ENCODE measurements at places on chromosomes 16 and 17. TPM values are rescaled to one million over a fixed set of nuclear protein-coding genes. Genes with fewer than 3 reads are reported as not detected.

The TP53TG3B gene
- total RNA-seq: not detected

The ERN1 gene
- total RNA-seq: 13.9 TPM

The SLC26A11 gene
- 8.2 TPM for total RNA-seq

The KLHDC4 gene
- 18.5 TPM for total RNA-seq

DNA sequence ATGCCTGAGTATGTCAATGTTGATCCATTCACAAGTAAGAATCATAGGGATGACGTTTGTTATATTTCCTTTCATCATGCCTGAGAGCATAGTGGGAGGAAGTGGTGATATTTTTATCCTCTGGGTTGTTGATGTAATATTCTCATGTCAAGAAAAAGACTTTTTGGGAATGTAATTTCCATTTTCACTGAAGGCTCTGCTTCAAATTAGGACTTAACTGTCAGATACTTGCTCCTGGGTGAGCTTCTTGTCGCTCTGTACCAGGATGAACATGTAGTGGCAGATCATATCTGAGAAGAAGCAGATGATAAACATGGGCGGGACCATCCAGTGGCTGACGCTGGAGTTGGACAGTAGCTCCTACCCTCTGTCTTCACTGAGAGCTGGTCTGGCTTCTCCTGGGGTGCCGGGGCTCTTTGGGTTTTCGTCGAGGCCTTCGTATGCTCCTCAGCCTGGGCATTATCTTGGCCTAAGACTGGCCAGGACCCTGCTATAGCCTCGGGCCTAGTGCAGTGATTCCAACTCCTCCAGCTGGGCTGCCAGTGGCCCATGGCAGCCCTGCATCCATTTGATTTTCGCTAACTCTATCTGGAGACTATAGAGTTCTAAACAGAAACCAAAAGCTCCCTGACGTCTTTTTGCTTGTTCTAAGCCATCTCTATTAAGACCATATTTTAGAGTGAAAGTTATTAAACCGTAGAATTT, 19.7 kb downstream of the CYB5B start:
- H3K4me3 ChIP-seq: peak overlapping the region; percentile 43
- no peaks in the 10 kb centered on the region for H3K27me3 ChIP-seq
- H3K4me1 ChIP-seq: peaks cover 5% of the 10 kb centered on the region
- no peak for DNase-seq

GRCh38 chr17:30995347-30995746, 24.5 kb downstream of the RNF135 start:
- no peaks in the 10 kb centered on the region for H3K4me1 ChIP-seq
- H3K4me3 ChIP-seq: no peak overlapping the region
- H3K27me3 ChIP-seq: no peaks in the 10 kb centered on the region
- H3K36me3 ChIP-seq: peaks cover 8% of the 10 kb centered on the region

DNA sequence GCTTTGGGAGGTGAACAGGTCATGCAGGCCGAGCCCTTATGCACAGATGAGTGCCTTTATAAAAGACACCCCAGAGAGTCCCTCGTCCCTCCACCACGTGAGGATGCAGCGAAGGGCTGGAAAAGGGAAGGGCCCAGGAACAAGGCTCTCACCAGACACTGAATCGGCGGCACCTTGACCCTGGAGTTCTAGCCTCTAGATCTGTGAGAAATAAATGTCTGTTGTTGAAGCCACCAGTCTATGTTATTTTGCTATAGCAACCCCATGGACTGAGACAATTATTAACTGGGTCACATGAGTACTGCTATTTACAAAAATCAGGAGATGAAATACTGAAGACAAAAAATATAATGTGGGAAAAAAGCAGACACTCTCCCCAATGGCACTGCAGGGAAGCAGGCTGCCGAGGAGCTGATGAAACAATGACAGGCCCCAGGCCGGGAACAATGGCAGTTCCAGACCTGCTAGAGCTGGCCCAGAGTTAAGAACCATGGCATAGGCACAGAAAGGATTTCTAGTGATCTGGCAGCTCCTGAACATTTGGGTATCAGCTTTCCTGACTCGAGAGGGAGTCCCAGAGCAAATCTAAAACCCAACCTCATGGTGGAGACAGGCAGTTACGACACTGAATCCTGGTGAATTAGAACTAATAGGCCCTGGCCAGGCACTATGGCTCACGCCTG, 17.8 kb upstream of the GGA2 start:
- no peaks in the 10 kb centered on the region for H3K27me3 ChIP-seq
- H3K4me3 ChIP-seq: no peak overlapping the region
- no peak for DNase-seq

DNA sequence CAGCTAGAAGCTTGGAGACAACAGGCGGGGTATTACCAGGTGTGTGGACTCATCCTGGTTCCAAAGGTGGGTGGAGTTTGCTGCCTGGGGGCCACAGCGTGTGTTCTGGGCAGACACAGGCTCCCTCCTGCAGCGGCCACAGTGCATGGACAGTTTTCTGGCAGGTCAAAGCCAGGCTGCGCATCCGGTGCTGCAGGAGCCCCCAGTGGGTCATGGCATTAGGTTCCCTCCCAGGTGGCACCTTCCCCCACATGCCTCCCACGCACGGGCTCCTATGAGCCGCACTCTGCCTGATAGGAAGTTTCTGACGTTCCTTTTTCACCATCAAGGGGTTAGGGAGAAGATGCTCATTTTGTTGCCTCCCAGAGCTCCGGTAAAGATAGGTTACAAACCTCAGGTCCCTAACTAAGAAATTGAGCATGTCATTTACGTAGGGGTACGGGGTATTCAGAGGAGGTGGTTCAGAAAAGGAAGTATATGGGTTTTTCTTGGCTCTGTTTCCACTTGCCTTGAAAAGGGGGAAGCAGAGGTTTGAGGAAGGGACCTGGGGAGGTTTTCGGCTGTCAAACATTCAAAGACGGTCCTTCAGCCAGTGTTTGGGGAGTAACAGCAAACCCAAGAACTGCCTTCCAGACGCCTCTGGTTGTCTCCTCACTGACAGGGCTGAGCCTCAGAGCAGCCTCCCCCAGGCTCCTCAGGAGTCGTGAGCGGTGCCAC, 32.7 kb upstream of the NAT9 start:
- no peaks in the 10 kb centered on the region for H3K4me1 ChIP-seq
- no peak overlapping the region for H3K27ac ChIP-seq
- no peak overlapping the region for H3K4me3 ChIP-seq
- no peak for DNase-seq

- no peaks in the 10 kb centered on the region for H3K4me1 ChIP-seq
- H3K27me3 ChIP-seq: no peaks in the 10 kb centered on the region
- no peak overlapping the region for H3K4me3 ChIP-seq
- no peaks in the 10 kb centered on the region for H3K36me3 ChIP-seq
- H3K27ac ChIP-seq: no peak overlapping the region
Measured at GRCh38 chr16:64162613-64163375, 959.1 kb downstream of the CDH11 start.

DNA sequence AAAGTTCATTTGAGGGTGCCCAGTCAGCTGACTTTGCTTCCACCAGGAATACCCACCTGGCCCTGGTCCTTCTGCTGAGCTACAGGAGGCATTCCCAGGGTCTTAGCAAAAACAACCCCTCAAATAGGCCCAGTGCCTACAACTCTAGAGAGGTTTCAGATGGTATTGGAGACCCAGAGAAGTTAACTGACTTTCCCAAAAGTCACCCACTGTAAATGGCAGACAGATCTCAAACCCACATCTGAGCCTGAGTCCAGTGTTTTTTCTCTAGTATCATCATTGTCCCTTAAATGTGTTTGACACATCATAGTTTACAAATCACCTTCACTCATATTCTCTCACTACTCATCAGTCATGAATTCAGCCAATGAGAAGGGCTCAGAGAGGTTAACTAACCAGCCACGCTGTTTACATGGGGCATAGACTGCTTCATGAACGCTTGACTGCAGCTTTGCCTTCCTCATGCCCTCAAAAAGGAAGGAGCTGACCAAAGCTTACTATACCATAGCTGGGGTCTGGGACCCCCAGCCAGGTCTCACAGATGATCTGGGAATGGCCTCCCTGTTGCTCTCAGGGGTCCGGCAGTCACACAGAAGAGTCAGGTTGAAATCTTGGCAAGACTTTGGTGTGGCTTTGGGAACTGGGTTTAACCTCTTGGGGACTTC, 3.7 kb downstream of the PHOSPHO1 start:
- H3K27me3 ChIP-seq: peaks cover 47% of the 10 kb centered on the region
- no peaks in the 10 kb centered on the region for H3K4me1 ChIP-seq
- H3K4me3 ChIP-seq: no peak overlapping the region
- no peak for DNase-seq
- no peak overlapping the region for H3K27ac ChIP-seq

DNA sequence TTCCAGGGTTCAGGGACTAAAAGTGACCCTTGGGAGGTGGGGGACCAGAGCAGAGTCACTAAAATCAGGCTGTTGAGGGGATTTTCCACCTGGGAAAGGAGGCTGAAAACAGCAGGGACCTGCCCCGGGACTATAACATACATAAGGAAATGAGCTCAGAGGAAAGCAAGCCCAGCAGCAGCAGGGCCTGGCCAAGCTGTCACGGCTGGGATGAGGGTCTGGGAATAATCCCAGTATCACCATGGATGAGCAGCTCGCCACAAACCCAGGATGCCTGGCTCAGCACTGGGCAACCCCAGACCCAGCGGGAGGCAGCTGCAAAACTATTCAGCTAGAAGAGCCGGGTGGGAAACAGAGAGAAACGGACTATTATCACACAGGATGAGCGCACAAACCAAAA, 72.4 kb downstream of the RPH3AL start:
- H3K27ac ChIP-seq: no peak overlapping the region
- no peaks in the 10 kb centered on the region for H3K27me3 ChIP-seq
- no peak overlapping the region for H3K4me3 ChIP-seq
- DNase-seq: no peak
- H3K4me1 ChIP-seq: no peaks in the 10 kb centered on the region

- peak; percentile 17 for DNase-seq
- H3K4me1 ChIP-seq: no peaks in the 10 kb centered on the region
- H3K27ac ChIP-seq: no peak overlapping the region
- no peak overlapping the region for H3K4me3 ChIP-seq
- H3K36me3 ChIP-seq: no peaks in the 10 kb centered on the region
- H3K27me3 ChIP-seq: peaks cover 38% of the 10 kb centered on the region
Measured at GRCh38 chr16:58464916-58465731, 34.8 kb upstream of the NDRG4 start.

DNA sequence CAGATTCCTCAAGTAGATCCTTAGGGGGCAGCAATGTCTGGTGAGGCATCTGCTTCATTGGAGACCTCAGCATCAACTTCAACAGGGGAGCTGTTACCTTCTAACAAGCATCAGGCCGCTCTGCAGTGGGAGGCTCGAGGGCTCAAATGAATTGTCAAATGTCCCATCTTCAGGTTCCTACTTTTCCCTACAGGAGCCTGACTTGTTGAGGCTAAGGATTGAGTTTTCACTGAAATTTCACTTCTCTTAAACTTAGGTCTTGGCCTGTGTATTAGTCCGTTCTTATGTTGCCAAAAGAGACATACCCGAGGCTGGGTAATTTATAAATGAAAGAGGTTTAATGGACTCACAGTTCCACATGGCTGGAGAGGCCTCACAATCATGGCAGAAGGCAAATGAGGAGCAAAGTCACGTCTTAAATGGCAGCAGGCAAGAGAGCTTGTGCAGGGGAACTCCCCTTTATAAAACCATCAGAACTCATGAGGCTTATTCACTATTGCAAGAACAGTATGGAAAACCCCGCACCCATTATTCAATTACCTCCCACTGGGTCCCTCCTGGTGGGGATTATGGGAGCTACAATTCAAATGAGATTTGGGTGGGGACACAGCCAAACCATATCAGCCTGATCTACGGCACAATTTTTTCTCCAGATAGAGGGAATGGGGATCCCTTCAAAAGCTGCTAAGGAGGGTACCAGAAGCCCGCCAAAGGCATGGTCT, 5.1 kb upstream of the CD300LD start:
- DNase-seq: no peak
- no peaks in the 10 kb centered on the region for H3K36me3 ChIP-seq
- H3K4me3 ChIP-seq: no peak overlapping the region
- no peak overlapping the region for H3K27ac ChIP-seq
- no peaks in the 10 kb centered on the region for H3K4me1 ChIP-seq
- no peaks in the 10 kb centered on the region for H3K27me3 ChIP-seq

DNA sequence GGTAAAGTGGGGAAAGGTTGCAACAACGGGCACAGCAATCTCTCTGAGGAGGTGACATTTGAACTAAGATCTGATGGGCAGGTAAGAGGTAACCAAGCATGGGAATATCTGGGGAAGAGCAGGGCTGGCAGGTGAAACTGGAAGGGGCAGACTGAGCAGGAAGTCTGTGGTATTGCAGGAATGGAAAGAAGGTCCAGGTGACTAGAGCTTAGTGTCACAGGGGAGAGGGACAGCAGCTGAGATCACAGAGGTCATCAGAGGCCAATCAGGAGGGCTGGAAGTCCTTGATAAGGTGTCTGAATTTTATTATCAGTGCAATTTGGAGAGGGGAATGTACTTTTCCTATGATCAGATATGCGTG, 73.3 kb upstream of the DHX40 start:
- no peaks in the 10 kb centered on the region for H3K36me3 ChIP-seq
- no peaks in the 10 kb centered on the region for H3K4me1 ChIP-seq
- no peaks in the 10 kb centered on the region for H3K27me3 ChIP-seq
- no peak for DNase-seq

GRCh38 chr16:24993722-24994686, 21.2 kb downstream of the ARHGAP17 start:
- peak overlapping the region; percentile 18 for H3K4me3 ChIP-seq
- H3K4me1 ChIP-seq: peaks cover 39% of the 10 kb centered on the region
- peak overlapping the region; percentile 90 for H3K27ac ChIP-seq
- H3K27me3 ChIP-seq: no peaks in the 10 kb centered on the region
- DNase-seq: peak; percentile 97

DNA sequence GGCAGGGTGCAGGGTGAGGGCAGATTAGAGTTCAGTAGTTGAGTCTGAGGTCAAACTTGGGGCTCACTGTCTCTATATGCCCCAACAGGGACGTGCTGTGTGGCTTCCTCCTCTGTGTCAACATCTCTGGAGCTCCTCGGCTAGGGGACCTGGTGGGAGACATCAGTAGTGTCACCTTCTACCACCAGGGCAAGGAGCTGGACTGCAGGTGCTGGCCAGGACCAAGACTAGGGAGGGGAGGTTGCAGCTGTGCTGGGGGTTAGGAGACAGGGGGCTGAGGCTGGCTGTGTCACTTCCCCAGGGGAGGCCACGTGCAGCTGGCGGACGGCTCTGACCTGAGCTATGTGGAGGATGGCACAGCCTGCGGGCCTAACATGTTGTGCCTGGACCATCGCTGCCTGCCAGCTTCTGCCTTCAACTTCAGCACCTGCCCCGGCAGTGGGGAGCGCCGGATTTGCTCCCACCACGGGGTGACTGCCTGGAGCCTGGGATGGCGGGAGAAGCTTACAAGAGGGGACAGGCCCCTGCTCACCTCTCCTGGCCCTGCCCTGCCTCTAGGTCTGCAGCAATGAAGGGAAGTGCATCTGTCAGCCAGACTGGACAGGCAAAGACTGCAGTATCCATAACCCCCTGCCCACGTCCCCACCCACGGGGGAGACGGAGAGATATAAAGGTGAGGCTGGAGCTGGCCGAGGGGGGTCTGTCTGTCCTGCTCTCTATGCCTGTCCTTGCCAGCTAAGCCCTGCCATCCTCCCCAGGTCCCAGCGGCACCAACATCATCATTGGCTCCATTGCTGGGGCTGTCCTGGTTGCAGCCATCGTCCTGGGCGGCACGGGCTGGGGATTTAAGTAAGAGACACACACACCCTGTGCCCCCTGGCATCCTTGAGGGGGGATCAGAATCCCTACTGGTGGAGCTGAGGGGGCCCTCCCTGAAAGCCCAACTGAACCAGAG, 18.9 kb downstream of the ADAM11 start:
- no peaks in the 10 kb centered on the region for H3K27me3 ChIP-seq
- H3K36me3 ChIP-seq: no peaks in the 10 kb centered on the region
- no peak overlapping the region for H3K4me3 ChIP-seq
- H3K4me1 ChIP-seq: peaks cover 7% of the 10 kb centered on the region
- no peak overlapping the region for H3K27ac ChIP-seq
- DNase-seq: no peak

GRCh38 chr17:13085578-13085977, 67.8 kb upstream of the ELAC2 start:
- no peaks in the 10 kb centered on the region for H3K36me3 ChIP-seq
- H3K27ac ChIP-seq: no peak overlapping the region
- no peaks in the 10 kb centered on the region for H3K4me1 ChIP-seq
- DNase-seq: no peak
- no peak overlapping the region for H3K4me3 ChIP-seq

Data from fibroblast of lung (primary cell).